ENCODE measurements at places on chromosomes 2 and 18. TPM values are rescaled to one million over a fixed set of nuclear protein-coding genes. Genes with fewer than 3 reads are reported as not detected.

DNA sequence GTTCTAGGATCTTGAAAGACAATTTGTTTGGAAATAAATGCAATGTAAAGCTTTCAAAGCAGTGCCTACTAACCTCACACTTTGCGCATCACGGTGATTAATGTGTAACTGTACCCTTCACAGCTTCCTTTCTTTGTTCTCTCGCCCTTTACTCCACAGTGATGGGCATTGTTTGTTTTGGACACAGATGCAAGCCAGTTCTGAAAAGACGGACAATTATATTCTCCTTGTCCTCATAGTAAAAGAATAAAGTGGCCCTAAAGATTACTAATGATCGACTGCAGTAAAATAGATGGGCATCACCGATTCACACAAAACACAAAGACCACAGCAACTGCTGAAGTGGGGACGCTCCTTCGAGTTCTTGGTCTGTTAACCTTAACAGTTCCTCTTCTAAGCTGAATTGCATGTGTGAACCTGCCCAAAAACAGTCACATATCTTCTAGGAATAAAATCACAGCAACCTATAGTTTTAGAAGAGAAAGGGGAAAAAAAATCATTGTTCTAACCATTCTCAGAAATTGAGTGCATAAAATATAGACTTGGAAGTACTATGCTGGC is 7.7 kb downstream of the L3MBTL4 start:
- no peak for DNase-seq

DNA sequence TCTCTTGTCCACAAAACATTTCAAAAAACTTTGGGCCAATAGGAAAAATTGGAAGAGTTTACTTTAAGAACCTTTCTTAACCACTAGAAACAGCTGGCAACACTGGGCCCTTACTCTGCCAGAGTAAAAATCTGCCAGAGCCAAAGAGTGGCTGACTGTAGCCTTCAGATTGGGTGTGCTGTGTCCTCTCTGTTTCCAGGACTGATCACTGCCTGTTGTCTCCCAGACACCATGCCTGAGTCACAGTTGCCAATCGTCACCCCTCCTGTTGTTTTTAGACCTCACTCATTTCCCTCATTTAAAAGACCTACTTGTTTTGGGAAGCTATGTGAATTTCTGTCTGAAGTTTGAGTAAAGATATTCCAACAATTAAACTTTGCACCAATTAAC is 159.1 kb downstream of the PPP1R1C start:
- DNase-seq: no peak

DNA sequence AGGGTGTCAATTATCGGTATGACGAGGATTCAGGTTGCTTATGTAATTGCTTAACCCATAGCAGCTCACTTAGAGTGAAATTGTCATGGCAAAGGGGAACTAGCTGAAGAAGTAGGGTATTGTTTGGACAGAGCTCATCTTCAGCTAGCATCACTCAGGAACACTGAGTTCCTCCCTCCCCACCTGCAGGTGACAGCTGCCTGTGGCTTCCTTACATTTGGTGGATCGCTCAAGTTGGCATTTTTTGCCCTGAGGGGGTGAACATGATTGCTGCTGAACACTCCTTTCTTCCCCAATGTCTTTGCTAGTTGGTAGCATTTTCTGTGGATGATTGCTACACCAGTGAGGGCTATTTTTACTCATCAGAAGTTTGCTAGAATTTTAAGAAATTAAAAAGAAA is 86.7 kb upstream of the THUMPD2 start:
- no peak for DNase-seq

DNA sequence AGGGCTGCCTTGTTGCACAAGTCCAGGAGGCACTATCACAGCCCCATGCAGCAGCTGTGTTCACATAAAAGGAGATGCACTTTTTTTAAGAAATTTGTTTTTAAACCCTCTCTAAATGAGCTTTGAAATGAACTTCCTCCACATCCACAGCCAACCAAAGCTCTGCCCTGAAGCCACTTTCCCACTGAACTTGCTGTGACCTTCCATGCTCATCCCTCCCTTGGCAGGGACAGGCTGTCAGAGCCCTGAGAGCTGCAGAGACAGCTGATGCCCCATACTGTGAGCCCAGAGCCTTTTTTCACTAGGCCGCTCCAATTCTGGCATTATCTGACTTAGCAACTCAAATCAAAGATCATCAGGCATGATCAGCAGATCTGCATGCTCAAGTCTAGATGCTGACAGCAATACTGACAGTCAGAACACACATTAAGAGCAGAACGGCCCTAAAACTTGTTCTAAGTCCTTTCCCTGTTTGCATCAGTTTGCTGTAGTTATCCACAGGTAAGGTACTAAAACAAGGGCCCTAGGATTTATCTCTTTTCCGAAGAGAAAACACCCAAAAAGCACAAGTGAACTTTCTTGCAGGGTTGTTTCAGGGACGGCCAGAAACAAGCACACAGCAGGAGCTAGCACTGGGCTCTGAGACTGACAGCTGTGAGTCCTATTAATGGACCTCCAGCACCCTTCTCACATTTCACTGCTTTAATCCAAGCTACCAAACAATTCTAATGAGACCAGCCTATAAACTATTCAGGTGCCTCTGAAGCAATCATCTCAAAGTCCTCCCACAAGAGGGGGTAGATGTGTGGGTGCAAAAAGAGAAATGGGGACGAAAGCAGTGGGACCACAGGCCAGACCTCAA is 34.9 kb downstream of the RNU4ATAC start:
- DNase-seq: no peak

DNA sequence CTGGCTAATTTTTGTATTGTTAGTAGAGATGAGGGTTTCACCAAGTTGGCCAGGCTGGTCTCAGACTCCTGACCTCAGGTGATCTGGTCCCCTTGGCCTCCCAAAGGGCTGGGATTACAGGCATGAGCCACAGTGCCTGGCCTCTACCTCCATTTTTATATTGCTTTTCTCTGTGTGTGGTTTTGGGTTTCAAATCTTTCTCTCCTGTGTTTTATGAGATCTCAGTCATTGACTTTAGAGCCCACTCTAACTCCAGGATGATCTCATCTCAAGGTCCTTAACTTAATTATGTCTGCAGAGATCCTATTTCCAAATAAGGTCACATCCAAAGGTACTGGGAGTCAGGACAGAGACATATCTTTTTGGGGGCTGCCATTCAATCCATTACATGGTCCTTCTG is 24.7 kb downstream of the ARL4C start:
- DNase-seq: no peak

Gene IL36B
- not detected for total RNA-seq

GRCh38 chr2:128466776-128467175 is 148.1 kb upstream of the HS6ST1 start:
- no peak for DNase-seq

Measured in activated CD4-positive, alpha-beta memory T cell treated with anti-CD3 and anti-CD28 coated beads for 36 hours (primary cell).